ENCODE measurements at places on chromosomes 6 and 20.
A peak's percentile ranks its signal among the peaks of the same experiment; 100 is the strongest.

GRCh38 chr6:129957941-129958898 is 60.2 kb upstream of the L3MBTL3 start:
- DNase-seq = no peak

- DNase-seq = no peak
Measured at GRCh38 chr6:116386581-116387299, 16.0 kb downstream of the DSE start.

GRCh38 chr6:112180095-112180820 is 74.1 kb downstream of the LAMA4 start:
- DNase-seq = peak; percentile 16

GRCh38 chr6:14009431-14009830 is 84.7 kb downstream of the RNF182 start:
- no peak for DNase-seq

- DNase-seq = no peak
Measured at GRCh38 chr6:31528307-31528777, 420 bp upstream of the MCCD1 start.

DNA sequence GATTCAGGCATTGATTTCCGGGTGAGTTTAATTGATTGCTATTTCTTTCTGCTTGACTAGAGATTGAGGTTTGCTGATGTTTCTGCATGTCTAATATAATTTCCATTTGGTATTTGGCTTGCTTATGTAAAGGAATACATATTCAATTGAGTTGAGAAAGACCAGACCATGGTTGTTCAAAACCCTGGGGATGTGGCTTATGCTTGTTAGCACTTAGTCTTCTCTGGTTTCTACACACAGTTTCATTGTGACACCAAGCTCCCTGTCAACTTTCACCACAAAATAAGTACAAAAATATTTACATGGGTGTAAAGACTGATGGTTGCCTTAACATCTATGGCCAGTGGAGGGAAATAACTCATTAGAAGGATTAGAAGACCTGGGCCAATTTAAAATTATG is 209.6 kb downstream of the CDH26 start:
- DNase-seq = no peak

DNA sequence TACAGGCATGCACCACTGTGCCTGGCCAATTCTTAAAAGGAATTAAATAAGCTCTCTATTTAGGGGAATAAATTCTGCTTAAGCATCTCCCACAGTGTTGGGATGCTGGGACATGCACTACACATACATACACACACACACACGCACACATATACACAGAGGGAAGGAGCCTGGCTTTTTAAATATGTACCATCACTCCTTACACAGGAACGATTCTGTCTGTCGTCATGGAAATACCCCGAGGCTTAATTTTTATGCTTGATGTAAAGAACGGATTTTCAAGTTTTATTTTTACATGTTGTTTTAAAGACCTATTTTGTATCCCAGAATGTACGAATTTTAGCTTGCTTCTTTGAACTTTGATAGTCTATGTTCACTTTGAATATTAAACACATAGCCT is 95.3 kb downstream of the CD109 start:
- DNase-seq = no peak

DNA sequence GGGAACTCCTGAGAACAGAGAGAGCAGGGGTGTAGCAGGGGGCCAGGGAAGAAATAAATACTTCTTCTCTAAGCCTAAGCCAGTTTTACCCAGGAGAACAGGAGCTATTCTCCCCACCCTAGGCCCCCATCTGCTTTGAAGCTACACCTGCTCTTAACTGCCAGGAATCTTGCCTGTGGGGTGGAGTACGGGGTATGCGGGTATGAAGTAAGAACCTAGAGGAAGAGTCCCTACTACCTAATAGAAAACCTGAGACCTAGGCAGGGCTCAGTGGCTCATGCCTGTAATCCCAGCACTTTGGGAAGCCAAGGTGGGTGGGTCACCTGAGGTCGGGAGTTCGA is 1.5 kb downstream of the SLC29A1 start:
- no peak for DNase-seq

DNA sequence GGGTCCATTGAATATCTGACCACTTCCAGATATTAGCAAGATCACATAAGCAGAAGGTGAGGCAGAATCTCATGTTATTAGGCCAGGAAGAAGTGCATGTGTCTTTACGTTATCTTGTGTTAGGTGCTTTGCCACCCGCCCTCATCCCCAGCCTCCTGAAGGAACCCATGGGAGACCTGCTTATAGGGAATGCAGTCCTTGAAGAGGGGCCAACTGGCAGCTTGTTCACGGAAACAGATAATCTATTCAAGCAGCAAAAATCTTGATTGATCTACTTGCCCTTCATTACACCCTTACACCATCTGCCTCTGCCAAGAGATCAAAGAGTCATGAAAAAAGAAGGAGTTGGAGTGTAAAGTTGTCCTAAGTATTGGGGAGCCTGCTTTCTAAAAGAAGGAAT is 576.4 kb downstream of the HTR1B start:
- DNase-seq = no peak

- DNase-seq = no peak
Measured at GRCh38 chr6:136250686-136251008, 536 bp upstream of the MTFR2 start.

GRCh38 chr20:5085380-5085779 is 34.4 kb downstream of the PCNA start:
- no peak for DNase-seq

DNA sequence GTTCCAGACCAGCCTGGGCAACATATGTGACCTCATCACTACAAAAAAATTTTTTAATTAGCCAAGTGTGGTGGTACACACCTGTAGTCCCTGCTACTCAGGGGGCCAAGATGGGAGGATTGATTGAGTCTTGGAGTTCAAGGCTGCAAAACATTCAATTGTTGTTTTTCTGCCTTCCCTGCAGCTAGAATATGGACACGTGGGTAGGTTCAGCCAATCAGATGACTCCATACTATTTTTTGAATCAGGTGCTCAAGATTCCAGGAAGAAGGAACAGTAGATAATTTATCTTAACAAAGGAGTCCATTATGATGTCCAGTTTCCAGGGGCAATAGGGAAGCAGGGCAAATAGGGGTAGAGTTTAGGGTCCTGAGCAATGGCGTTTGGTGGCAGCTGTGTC is 2.4 kb upstream of the DEFB119 start:
- no peak for DNase-seq

DNA sequence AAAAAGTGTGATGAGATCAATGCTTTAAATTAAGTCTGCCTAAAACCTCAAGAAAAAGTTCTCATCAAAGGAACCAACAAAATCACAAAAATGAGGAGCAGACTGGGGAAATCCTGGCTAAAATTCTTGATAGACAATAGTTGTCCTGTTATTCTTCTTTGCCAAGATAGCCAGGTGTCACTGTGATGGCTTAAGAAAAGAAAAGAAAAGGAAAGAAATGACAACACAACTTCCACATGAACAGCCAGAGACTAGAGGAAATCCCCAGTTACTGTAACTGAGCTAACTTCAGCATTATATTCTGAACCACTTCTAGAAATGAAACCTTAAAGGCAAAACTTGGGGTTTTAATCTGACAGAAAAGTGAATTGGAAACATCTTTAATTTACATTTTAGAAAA is 129.6 kb downstream of the CD24 start:
- DNase-seq = no peak

GRCh38 chr20:15494851-15495250 is 1078.4 kb downstream of the KIF16B start:
- no peak for DNase-seq

DNA sequence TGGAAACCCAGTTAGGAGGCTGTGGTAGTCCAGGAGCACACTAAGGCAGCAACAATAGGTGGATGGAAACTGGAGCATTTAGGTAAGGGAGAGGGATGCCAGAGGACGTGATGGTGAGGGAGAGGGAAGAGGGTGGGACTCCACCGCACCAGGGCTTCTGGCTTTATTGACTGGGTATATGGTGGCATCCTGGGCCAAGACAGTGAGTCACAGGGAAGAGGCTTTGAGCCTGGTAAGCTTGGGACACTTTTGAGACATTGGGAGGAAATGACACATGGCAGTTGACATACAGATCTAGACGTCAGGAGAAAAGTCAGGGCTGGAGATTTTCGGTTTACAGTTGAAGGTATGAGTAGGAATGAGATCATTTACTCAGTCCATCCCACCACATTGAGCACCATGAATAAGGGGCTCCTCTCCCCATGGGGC is 14.9 kb downstream of the NT5E start:
- DNase-seq = peak; percentile 22

GRCh38 chr6:30615958-30616810 is 859 bp downstream of the PPP1R10 start:
- DNase-seq = no peak

DNA sequence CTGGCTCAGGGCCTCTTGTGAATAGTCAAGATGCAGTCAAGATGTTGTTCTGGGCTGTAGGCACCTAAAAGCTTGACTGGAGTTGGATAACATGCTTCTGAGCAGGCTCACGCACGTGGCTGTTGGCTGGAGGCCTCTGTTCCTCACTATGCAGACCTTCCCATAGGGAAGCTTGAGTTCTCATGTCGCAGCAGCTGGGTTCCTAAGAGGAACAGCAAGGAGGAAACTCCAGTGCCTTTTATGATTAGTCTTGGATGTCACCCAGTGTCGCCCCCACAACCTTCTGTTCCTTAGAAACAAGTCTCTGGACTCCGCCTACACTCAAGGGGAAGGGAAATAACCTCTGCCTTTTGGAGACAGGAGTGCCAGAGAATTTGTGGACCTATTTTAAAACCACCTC is 210.7 kb downstream of the BCAS1 start:
- DNase-seq = no peak

DNA sequence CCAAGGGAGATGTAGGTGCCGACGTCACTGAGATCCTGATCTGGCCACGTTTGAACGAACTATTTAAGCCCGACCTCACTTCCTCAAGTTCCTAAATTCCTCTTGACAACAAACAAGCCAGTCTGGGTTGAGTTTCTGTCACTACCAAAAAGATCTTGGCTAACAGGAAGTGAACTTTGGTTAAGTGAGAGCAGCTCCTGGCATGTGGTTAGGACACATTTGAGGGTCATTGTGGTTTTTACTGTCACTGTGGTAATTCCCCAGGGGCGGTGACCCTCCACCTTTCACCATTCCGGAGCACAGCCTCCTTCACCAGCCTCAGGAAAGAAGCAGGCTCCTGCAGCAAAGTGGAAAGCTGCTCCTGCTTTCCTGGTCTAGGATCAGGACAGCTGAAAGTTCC is 43.1 kb upstream of the ZNF831 start:
- DNase-seq = no peak

- no peak for DNase-seq
Measured at GRCh38 chr6:56087421-56087820, 160.0 kb downstream of the COL21A1 start.

DNA sequence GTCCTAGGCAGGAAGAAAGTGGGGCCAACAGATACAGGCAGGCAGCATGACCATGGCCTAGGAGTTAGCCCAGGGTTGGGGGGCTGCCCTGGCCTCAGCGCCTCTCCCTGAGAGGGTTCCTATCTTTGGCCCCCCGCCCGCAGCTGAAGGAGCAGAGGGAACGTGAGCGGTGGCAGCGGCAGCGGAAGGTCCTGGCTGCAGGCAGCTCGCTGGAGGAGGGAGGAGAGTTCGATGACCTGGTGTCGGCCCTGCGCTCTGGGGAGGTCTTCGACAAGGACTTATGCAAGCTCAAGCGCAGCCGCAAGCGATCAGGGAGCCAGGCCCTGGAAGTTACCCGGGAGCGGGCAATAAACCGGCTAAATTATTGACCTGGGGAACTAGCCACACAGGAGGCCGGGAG is 32.6 kb downstream of the MOCS1 start:
- DNase-seq = no peak

DNA sequence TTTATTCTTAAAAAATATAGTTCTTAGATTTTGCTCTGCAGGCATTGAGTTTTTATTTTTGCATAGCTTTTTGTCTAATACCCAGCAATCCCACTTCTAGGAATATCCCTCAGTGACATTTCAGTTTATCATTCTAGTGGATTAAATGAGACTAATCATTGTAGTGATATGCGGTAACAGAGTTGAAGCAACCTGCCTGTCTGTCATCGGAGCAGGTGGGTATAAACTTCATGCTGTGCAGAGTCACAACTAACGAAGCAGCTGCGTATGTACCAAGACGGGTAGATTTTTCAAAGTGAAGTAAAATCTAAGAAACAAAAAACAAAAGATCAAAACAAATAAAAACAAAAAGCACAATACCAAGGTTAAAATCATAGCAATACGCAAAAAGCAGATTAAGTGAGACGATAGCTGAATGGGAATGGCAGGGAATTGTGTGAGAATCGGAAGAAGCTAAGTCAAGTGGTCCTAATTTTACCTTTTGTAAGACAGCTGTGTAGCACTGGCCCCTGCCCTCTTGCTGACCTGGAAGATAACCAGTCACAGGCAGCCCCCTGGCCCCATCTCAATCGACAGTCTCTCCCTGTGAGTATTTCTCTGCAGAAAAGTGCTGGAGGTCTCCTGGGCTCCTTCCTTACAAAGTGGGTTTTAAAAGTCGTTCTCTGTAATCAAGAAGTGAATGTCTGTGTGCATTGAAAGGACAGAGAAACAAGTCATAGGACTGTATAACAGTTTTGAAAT is 169.2 kb downstream of the OR2B2 start:
- DNase-seq = no peak

- no peak for DNase-seq
Measured at GRCh38 chr6:142395768-142396231, 94.0 kb downstream of the ADGRG6 start.

DNA sequence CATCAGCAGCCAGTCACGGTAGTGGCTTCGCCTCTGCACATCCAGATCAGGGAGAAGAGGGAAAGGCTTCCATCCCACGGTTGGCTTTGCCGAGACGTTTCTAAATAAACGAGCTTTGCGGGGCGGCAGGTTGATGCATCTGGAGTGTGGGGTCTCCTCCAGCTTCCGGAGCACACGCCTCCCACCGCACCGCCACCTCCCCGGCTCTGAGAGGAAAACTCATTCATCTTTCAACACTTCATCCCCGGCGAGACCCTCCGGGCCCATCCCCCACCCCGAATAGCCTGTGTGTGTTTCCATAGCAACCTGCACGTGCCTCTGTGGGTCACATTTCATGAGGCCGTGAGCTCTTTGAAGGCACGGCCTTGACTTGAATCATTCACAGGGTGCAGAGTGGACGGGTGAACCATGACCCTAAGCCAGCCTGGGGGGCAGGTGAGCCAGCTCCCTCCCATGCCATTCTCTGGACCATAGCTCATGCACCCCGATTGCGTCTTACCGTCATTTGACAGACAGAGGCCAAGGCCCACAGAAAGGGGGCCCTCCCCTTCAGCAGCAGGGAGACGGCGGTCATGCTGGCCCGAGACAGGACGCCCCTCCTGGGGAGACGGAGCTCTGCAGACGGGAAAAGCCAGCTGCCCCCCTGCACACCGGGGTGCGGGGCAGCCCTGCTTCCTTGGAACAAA is 16.2 kb upstream of the CHRNA4 start:
- no peak for DNase-seq

All from activated CD8-positive, alpha-beta memory T cell treated with anti-CD3 and anti-CD28 coated beads for 4 hours (primary cell).